ENCODE measurements at places on chromosomes 5 and 9. TPM values are rescaled to one million over a fixed set of nuclear protein-coding genes. Genes with fewer than 3 reads are reported as not detected.

ANKRD18A gene
- 13.1 TPM for total RNA-seq

KCNMB1 gene
- not detected for total RNA-seq

MAT2B gene
- 43.9 TPM for total RNA-seq

NUDT2 gene
- 23.1 TPM for total RNA-seq

EMB gene
- total RNA-seq = 6.4 TPM

ARL14EPL gene
- total RNA-seq = 0.19 TPM

MZB1 gene
- total RNA-seq = not detected

UBE2QL1 gene
- total RNA-seq = 0.72 TPM

RMRP gene
- 8.1 TPM for total RNA-seq

ZDHHC12 gene
- total RNA-seq = 90.8 TPM

RPS23 gene
- 5,486 TPM for total RNA-seq

INSL4 gene
- 15.8 TPM for total RNA-seq

SH3PXD2B gene
- total RNA-seq = 18.1 TPM

CDX1 gene
- total RNA-seq = not detected

IGIP gene
- total RNA-seq = 0.78 TPM

ZNF454 gene
- total RNA-seq = not detected

CBY3 gene
- total RNA-seq = not detected

NPR3 gene
- total RNA-seq = 19.6 TPM

ANKRD31 gene
- not detected for total RNA-seq

ZNF879 gene
- total RNA-seq = 0.37 TPM

ZNF658 gene
- total RNA-seq = 2.0 TPM

PCDHGB3 gene
- 0.18 TPM for total RNA-seq

ARHGEF39 gene
- total RNA-seq = 16.1 TPM

RMI1 gene
- 11.2 TPM for total RNA-seq

CYLC2 gene
- total RNA-seq = not detected

PMPCA gene
- 75.7 TPM for total RNA-seq

SOWAHA gene
- total RNA-seq = 0.08 TPM

BBLN gene
- 43.1 TPM for total RNA-seq

GBGT1 gene
- 2.1 TPM for total RNA-seq

SH2D3C gene
- total RNA-seq = 0.15 TPM

PPP2R2B gene
- 0.12 TPM for total RNA-seq

SLC6A3 gene
- total RNA-seq = 0.87 TPM

PCDHGA12 gene
- total RNA-seq = not detected

TMEM215 gene
- total RNA-seq = not detected

PTPRD gene
- 0.43 TPM for total RNA-seq

FAM78A gene
- total RNA-seq = 0.31 TPM

ZNF354B gene
- 5.7 TPM for total RNA-seq

DDX4 gene
- total RNA-seq = not detected

PCDHA6 gene
- total RNA-seq = not detected

ADAMTS16 gene
- total RNA-seq = 1.4 TPM

NTNG2 gene
- 3.1 TPM for total RNA-seq

MARCOL gene
- not detected for total RNA-seq

Measured in A549 treated with Mapracorat at 1 μM for 4 hours (cell line).